ENCODE measurements at places on chromosomes 1 and 21.
A peak's percentile ranks its signal among the peaks of the same experiment; 100 is the strongest.

DNA sequence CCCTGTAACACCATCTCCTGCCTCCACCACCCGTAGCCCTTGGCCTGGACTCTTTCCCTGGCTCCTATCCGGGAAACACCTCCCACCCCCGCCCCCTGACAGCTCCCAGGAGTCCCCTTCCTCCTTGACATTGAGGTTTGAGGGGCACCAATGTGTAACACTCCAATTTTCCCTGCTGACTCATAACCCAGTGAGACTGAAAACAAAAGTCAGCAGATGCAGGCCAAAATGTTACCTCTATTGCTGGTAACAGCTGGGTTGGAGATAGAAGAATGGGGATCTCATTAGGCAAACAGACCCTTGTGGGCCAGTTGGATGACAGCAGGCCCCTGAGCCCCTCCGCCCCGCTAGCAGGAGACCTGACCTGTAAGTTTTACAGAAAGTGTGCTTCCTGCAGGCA, 237.2 kb downstream of the KAZN start:
- no peak for DNase-seq

DNA sequence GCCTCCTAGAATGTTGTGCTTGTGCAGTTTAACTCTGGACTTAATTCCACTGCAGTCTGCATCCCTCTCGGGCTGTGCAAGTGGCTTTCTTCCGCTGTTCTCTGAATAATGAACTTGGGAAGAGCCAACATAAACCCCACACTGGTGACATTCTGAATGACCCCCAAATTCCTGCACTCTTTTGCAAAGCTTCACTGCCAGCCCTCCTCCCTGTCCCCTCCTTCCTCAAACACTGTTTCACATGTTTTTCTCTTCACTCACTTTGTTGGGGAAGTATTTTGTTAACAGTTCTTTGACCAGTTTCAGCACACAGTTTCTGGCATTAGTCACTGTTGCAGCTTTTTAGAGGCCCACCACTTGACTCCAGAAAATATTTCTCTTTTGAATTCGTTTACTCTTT, 39.7 kb downstream of the GNG12 start:
- no peak for DNase-seq

DNA sequence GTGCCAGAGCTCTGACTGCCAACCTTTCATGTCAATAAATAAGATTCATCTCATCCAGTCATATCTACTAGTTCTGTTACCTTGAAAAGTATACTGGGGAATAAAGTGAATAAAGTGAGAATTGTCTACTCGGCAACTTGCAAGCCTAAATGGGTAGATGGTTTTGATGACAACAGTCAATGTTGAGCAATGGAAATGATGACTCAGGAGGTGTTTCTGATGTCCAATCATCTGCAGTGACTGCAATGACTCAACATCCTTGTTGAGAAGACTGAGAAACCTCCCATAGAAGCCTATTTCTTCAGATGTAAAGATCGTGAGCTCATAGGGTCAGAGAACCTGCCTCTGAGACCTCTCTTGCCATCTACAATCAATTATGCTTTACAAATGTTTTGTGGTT, 276.4 kb downstream of the SPATA17 start:
- DNase-seq = no peak

GRCh38 chr1:25090707-25091422, 141.4 kb downstream of the SYF2 start:
- no peak for DNase-seq

DNA sequence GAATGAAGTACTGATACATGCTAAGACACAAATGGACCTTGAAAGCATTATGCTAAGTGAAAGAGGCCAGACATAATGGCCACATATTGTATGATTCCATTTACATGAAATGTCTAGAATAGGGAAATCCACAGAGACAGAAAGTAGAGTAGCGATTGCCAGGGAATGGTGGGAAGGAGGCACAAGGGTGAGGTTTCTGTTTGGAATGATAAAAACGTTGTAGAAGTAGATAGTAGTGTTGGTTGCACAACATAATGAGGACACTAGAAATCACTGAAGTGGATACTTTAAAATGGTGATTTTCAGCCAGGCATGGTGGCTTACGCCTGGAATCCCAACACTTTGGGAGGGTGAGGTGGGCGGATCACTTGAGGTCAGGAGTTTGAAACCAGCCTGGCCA, 97.6 kb upstream of the VANGL1 start:
- DNase-seq = no peak

- no peak for DNase-seq
These were observed 20.8 kb upstream of the EPB41 start for GRCh38 chr1:28893403-28894102.

- DNase-seq = no peak
These were observed 103.8 kb downstream of the GREM2 start for GRCh38 chr1:240508201-240508600.

GRCh38 chr1:204363335-204364114, 3.8 kb upstream of the PLEKHA6 start:
- peak; percentile 74 for DNase-seq

GRCh38 chr1:58465825-58466629, 80.5 kb downstream of the OMA1 start:
- DNase-seq = no peak

DNA sequence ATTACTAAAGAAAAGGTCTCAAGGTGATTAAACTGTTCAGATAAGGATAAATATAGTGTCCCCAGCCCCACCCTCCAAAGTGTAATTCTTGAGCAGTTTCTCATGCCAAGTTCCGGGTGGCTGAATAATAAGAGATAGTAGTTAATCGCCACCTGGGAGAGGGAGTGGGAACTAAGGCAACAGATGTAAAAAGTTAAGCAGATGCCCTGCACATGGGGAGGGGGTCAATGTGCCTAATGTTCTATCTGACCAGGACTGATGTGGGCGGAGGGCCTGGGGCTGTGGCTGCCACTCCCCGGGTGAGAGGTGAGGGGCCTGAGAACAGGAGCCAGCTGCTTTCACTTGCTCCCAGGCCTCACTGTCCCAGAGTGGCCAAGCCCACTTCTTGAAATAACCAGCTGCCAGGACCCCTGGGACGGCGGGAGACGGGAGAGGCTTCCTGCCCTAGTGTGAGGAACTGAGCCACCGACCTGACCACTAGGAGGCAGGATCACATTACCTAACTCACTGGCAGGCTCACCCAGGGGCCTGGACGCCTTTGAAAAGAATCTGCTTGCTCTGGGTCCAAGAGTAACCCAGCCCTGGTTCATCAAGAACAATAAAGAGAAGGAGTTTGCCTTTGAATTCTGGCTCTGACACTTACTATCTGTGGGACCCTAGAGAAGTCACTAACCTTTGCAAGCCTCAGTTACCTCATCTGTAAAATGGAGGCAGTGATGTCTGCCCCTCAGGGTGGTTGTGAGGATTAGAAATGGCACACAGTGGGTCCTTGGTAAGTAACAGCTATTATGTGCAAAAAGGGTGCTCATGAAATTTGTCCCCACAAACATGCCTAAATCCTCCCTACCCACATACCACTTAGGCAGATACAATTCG, 179.2 kb downstream of the ATG4C start:
- DNase-seq = no peak

GRCh38 chr21:14718951-14719350, 172.8 kb upstream of the SAMSN1 start:
- DNase-seq = no peak

DNA sequence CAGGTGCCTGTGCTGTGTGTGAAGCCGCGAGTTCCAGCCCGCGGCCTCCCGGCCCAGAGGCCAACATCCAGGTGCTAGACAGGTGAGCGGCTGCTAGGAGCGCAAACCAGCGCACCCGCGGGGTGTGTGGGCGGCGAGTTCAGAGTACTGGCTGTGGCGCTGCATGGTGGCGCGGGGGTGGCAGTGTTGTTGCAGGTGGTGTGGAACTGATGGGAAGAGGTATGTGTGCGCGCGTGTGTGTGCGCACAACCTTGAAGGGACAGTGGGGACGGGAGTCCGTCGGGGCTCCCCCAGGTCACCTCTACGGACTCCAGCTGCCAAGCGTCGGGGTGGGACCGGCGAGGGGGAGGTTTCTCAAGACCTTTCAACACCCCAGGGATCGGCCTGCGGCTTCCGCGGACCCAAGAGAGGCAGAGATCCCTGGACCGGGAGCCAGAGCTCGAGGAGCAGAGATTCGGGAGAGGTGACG, 433 bp upstream of the DMBX1 start:
- no peak for DNase-seq

DNA sequence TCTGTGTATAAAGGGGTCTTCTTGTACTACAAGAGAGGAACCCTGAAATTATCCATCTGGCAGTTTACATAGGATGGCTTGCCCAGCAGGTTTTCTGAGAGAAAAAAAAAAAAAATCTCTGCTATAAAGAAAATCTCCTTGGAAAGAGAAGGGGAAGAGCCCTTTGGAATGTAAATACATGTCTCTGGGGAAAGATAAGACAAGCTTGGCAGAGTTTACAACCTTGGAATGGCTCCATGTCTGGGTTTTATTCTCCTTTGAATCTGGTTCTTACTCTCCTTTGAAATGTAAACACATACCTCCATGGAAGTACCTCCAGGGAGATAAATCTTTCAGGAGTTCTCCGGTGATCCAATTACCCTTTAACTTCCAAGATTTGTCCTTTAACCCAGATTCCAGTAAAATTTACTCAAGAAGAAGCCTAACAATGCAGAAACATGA, 45.1 kb upstream of the DNAH14 start:
- no peak for DNase-seq

- peak; percentile 68 for DNase-seq
These were observed 12.7 kb upstream of the C1orf167 start for GRCh38 chr1:11749203-11749689.

GRCh38 chr1:204348722-204349121, 11.0 kb downstream of the PLEKHA6 start:
- DNase-seq = no peak

GRCh38 chr21:42165901-42166300, 53.0 kb upstream of the ABCG1 start:
- DNase-seq = no peak

GRCh38 chr1:178645157-178645807, 79.8 kb upstream of the RALGPS2 start:
- DNase-seq = no peak

DNA sequence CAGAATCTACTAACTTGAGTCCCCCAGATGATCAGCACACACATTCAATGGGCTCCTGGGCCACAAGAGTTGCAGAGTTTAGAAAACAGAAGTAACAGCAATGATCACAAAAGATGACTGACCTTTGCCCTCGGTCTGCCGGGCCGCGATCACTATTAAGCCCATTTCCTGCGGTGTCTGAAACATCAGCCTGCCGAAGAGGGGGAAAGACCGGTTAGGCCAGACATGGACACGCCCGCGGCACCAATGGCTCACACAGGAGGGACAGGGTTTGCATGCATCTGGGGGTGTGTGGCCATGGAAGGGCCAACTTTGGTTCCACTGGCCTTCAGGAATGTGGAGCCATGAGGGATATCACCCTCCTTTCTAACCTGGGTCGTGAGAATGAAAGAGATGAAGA, 68.2 kb downstream of the SIM2 start:
- DNase-seq = no peak
